Large intestine (tissue), 12 donors: ENCODE measurements at places on chromosomes 13 and 19.

GRCh38 chr13:99000137-99000536, 22.3 kb upstream of the DOCK9 start:
- no peak for DNase-seq

- DNase-seq = no peak
These were observed 6.3 kb upstream of the MRPS31 start for GRCh38 chr13:40777166-40777808.

- DNase-seq = no peak
These were observed 5.5 kb upstream of the LILRA6 start for GRCh38 chr19:54248016-54248601.

- DNase-seq = no peak
These were observed 1306.9 kb downstream of the UQCRFS1 start for GRCh38 chr19:27906081-27906480.
